AG04450 (cell line): ENCODE measurements at places on chromosomes 1 and 21.

GRCh38 chr1:204599098-204599497 is 82.9 kb downstream of the MDM4 start:
- DNase-seq, result no peak

- DNase-seq, result peak; percentile 63
Measured at GRCh38 chr1:184296466-184297243, 90.2 kb upstream of the C1orf21 start.

- no peak for DNase-seq
Measured at GRCh38 chr1:53608071-53608470, 130.9 kb downstream of the GLIS1 start.

- DNase-seq, result no peak
Measured at GRCh38 chr1:60196026-60196425, 122.5 kb upstream of the C1orf87 start.

DNA sequence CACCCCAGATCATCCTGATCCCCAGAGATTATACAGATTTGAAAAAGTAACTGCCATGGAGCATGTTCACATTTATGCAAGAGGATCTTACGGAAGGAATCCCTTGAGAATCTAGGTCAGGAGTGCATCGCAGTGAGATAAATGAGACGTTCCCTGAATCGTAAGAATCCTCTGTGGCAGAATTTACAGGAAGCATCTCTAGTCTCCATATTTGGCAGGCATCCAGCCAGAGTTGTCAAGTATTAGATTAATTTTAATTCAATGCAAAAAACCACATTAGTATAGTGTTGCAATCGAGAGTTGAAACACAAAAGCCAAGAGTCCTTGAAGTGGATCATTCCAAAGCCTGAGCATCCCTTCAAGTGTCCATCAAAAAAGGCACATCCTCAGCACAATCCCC is 100.8 kb downstream of the RRAGC start:
- no peak for DNase-seq

DNA sequence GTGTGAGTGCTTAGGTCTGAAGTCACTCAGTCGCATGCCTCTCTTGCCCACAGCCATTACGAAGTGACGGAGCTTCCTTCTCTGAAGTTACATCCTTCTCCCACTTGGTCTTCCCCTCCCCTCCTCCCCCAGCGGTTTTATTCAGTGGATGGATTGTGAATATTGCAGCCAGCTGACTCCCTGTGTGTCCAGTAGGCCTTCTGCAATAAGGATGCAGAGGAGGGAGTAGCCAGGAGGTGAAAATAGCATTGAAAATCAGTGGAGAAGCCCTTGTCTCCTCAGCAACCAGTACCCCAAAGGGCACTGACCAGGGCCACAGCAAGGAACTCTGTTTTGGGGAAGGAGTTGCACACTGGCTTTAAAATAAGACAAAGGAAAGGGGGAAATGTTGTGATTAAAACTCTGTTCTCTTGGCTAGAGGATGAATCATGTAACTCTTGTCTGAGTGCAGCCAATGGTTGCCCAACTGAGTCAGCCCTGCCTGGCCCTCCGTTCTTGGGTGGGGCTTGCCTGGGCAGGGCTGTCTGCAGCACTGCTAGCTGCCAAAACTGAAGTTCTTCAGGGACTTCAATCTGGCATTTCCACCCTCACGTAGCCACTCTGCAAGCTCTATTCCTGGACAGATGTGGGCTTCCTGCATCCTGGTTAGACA is 4.3 kb downstream of the S100A10 start:
- DNase-seq, result no peak

GRCh38 chr1:45370575-45370974 is 30.3 kb upstream of the MUTYH start:
- DNase-seq, result no peak

DNA sequence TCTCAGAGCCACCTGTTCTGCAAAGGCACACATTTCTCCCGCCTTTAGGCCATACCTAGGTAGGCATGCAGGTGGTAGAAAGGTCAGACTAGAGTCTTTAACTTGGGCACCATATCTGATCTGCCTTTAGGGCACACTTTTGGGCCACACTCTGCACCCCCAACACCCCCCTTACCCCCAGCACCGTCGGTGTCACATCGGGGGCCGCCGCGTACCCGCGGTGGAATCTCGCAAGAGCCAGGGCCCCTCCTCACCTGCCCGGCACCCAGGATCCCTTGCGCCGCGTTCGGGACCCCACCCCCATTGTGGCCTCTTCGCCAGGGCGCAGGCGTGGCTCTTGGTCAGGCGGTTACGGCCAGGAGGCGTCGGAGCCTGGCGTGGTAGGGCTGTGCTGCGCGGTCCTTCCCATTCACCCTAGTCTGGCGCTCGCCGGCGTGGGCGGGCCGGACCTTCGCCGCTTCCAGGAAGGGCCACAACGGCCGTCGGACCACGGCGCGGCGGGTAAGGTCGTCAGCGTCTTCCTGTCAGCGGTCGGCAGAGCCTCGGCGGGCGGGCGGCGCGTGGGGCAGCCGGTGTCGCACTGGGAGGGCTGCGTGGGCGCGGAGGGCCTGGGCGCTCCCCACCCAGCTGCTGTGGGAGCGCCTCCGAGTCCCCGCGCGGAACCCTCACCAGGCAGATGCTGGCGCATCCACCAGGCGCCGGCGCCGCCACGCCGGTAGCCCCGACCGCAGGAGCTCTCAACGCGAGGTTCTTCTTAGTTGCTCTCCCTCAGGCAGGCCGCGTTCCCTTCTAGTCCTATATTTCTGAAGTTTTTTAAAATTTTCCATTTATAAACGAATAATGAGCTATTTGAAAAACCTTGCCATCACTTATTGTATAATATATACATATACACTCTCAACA is at the start of gene DNAH14:
Gene DNAH14, plus strand, starts transcription at position 341 of the 903 bp plus-strand sequence. CDS start 23,028 bp downstream, outside the sequence.
- DNase-seq, result peak; percentile 11

DNA sequence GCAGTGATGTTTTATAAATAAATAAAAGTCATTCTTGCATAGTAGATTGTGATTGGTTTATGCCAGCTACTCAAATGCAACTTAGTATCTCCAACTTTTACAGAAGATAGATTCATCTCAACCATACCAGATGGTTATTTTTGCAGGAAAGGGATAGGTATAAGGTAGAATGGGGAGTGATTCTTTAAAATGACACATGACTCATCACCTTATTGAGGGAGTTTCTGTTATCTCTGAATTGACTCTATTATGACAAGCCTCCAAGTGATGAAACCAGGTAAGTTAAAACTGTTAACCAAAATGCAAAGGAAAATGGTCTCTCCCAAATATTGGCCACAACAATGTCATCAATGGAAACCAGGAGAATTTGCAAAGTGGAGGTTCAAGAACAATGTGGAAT is 54.5 kb downstream of the PTPRC start:
- DNase-seq, result no peak

DNA sequence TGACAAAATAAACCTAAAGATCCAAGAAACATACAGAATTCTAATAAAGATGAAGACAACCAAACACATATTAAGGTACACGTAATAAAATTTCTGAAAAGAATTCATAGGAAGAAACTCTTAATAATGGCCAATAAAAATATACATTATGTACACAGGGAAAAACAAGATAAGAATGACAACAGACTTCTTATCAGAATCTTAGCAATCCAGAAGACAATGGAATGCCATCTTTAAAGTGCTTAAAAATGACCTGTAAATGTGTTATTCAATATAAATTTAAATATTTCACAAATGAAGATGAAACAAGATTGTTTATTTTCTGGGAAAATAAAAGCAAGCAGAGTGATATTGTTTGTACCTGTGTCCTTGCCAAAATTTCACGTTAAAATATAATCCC is 530.4 kb upstream of the PTBP2 start:
- no peak for DNase-seq

DNA sequence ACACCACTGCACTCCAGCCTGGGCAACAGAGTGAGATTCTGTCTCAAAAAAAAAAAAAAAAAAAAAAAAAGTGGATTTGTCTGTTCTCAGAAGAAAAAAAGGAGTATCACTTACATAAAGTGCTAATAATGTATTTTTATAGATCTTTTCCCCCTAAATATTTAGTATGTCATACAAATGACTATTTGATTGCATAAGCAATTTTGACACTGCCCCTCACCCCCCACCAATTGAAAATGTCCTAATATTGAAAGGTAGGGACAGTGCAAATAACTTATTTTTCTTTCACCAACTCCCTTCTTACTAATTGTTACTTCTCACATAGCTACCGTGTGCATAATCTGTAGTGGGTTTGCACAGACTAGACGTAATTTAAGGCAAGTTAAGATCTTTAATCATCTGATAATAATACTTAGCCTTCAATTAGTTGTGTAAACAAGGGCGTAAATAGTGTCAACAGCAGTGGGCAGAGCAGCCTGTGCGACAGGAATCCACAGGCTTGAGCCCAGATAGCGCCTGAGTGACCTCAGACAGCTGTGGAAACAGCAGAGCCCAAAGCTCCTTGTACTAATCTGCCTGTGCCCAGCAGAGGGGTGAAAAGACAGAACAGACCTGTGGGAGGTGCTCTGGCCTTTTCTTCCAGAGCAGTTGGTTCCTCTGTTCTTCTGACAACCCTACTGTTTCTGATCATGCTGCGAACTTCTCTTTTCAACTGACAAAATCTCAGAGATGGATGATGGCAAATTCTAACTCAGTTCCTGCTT is 4.5 kb upstream of the IER5 start:
- DNase-seq, result no peak

DNA sequence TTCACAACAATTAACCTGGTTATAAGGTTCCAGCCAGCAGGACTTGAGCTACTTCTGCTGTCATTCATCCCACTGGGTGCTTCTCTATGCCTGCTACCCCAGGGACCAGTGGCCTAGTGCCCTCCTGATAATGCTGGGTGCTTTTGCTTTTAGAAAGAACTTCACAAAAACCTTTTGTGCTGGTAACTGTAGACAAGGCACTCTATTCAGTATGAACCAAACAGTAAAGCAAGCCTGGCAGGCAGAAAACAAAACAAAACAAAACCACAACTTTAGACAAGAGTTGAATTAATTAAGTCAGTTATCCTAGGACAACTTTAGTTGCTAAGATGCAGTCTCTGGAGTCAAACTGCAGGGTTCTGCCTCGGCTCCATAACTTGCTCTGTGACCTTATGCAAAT is 61.9 kb upstream of the ADGRL2 start:
- DNase-seq, result no peak

GRCh38 chr1:228464487-228464983 is 22.6 kb upstream of the RNF187 start:
- peak; percentile 61 for DNase-seq

DNA sequence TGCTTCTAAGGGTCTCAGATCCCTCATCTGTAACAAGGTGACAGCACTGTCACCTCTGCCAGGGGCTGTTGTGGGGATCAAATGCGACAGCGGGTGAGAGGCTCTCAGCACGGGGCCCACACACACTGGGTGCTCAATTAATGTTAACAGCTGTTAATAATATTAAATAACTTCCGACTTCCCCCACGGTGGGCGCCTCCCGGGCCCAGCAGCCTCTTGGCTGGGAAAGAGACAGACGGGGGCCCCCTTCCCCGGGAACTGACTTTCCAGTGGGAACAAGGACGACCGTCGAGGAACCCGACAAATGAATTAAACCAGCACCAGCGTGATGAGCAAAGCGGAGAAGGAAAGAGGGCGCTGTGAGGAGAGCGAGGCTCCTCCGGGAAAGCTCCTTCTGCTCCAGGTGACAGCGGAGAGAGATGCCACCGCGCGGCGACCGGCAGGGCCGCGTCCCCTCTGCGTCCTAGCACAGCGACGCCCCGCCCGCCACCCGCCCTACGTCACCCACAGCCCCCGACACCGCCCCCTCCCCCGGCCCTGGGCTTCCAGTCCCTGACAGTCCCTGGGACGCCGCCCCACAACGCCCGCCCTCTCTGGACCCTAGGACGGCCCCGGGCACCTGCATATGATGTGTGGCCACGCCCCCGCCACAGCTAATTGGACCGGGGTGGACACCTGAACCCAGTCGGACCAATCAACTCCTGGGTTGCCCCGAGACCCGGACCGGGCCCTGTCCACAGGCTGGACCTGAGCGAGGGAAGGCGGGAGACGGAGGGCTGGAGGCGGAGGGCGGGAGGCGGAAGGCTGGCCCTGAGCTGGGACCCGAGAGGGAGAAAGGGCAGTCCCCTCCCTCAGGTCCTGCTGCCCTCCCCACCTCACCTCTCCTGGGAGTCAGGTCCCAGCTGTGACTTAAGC is 38.2 kb downstream of the MATN1 start:
- no peak for DNase-seq

DNA sequence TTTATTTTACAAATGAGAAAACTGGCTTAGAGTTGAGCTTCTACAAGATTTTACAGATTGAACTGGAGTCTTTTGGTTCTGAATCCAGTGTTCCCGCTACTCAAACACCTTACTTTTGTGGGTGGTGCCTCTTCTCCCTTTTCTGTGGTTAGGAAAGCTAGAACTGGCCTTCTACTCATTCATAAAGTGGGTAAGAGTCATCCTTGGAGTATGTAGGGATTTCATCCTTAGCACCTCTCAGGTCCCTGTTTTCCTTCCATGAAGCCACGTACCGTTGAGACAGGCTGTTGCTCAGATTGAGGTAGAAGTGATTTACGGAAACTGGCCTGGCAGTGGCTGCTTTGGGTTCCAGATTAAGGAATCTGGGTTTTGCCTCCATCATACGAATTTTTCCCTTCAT is 35.8 kb downstream of the WNT4 start:
- DNase-seq, result no peak

DNA sequence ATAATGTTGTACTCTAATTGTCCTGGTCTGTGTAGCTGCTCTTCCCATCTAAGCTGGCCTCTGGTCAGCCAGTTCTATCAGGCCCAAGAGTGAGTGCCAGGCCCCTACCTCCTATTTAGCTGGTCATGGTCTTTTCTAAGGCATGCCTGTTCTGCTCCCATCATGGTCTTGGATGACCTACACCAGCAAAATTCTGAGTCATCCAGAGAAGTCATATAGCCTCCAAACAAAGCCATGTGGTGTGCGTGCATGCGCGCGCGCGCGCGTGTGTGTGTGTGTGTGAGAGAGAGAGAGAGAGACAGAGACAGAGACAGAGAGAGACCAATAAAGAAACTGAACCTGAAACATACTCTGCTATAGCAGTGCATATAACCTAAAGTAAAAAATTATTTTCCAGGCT is 254.4 kb downstream of the BRINP2 start:
- DNase-seq, result no peak

DNA sequence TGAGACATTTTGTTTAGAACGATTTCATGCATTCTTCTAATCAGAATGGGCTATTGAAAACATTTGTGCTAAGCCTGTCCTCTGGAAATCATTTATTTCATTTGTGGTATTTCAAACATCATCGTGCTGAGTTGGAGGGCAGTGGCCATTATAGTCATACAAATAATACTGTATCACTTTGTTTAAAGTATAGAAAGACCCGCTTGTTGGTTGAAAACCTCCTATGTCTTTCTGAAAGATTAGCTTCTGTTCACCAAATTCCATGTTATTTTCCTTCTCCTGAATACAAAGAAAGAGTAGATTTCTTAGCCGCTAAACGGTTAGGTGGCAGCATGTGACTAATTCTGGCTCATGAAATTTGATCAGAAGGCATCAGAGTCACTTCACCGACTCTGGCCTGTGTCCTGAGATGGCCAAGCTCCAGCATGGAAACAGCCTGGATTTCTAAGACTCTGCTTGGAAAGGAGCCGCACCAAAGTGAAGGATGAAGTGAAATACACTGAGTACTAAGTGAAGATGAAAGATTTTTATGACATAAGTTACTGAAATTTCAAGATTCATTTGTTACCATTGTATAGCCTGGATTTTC is 355.1 kb downstream of the USP25 start:
- DNase-seq, result no peak

- DNase-seq, result peak; percentile 71
Measured at GRCh38 chr21:16117851-16118590, 388.2 kb downstream of the USP25 start.

- DNase-seq, result no peak
Measured at GRCh38 chr21:36825658-36826057, 126.7 kb downstream of the SIM2 start.
